ENCODE measurements at places on chromosomes 7 and 10.

DNA sequence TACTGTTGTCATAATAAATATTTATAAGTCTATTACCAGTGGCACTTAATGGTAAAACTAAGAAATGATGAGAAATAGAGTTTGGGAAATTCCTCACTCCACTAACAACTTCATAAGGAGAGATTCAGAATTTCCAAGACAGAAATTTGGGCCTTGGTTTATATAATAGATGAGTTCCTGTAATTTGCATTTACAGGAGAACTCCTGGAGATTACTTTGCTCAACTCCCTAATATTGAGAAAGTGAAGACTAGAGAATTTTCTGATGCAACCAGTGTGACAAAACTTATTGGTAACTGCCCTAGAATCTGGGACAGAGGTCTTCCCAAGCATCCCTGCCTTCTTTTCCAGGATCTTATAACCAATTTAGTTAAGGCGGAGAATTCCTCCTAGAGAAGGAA lies 49.1 kb upstream of the GSAP start:
- DNase-seq: no peak

DNA sequence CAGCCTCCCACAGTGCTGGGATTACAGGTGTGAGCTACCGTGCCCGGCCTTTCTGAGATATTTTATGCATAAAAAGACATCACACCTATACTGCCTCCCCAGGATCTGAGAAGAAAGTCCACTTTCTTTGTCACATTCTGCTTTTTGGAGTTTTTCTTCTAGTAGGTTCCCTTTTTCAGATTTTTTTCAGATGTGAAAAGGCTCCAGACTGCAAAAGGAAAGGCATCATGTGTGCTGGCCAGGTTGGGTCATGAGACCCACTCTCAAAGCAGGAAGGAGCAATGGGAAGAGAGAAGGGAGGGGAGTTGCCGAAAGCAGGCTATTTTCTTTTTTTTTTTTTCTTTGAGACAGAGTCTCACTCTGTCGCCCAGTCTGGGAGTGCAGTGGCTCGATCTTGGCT lies 10.8 kb downstream of the BLVRA start:
- DNase-seq: no peak

GRCh38 chr7:75971961-75972763 lies 22.2 kb downstream of the TMEM120A start:
- no peak for DNase-seq

DNA sequence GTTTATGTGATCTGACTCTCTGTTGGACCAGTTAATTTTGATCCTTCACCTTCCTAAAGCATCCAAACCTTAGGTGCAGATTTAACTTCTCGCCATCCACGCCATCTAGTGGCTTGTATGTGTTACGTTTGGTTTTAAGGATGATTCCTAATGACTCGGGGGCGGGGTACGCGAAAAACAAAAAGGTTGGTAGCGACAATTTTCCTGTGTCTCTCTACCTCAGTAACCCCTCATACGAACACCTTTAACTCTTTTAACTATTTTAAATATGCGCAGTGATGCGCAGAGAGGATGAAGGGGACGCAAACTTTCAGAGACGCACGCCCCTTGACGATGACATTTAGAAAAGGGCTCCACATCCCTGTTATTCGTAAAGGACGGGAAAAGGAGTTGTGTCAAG lies 714 bp upstream of the KCND2 start:
- peak; percentile 62 for DNase-seq

DNA sequence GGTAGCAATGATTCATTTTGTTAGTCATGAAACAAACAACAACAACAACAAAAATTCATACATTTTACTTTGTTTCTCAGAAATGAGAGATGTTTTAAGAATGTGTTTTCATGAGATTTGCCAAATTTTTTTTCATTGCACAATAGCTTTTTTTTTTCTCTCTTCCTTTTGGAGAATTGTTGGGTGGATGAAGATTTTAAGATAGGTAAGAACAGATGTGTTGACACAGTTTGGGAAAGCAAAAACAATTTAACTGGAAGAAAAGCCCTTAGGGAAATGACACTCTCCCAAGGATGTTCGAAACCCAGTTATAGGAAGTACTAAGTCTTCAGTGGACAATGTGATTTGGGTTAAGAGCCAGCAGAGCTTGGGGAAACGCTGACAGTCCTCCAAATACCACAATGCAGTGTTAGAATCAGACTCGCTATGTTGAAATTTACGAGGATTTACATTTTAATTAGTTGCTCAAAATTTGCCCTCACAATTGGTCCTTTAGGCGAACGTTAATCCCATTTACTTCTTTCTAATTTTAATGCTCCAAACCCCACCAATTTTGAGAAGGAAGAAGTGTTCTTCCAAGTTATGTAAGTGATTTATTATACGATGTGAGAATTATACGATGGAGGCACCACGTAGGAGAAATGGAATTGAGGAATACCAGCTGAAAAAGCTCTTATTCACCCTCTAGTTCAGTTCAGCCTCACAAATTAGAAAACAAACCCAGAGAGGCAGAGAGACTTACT lies 61.2 kb downstream of the HHEX start:
- no peak for DNase-seq

DNA sequence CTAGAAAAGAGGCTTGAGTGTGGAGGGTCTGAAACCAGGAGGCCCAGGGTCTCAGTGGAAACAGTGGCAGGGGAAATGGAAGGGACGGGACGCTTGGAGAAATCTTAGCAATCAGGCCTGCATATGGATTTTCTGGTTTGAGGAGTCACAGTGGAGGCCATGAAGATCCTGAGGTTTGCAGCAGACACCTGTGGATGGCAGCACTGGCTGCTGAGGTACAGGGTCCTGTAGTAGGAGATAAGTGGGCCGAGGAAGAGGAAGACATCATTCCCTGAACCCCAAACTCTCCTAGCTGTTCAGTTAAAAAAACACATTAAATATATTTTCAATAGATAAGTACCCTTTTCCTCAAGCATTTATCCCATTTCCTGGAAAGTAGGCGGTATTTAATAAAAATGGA lies 208.8 kb upstream of the IGFBP3 start:
- no peak for DNase-seq

- DNase-seq: no peak
These were observed 48.5 kb upstream of the BTBD16 start for GRCh38 chr10:122222638-122223037.

- DNase-seq: no peak
These were observed 205.2 kb downstream of the KLF6 start for GRCh38 chr10:3579845-3580244.

DNA sequence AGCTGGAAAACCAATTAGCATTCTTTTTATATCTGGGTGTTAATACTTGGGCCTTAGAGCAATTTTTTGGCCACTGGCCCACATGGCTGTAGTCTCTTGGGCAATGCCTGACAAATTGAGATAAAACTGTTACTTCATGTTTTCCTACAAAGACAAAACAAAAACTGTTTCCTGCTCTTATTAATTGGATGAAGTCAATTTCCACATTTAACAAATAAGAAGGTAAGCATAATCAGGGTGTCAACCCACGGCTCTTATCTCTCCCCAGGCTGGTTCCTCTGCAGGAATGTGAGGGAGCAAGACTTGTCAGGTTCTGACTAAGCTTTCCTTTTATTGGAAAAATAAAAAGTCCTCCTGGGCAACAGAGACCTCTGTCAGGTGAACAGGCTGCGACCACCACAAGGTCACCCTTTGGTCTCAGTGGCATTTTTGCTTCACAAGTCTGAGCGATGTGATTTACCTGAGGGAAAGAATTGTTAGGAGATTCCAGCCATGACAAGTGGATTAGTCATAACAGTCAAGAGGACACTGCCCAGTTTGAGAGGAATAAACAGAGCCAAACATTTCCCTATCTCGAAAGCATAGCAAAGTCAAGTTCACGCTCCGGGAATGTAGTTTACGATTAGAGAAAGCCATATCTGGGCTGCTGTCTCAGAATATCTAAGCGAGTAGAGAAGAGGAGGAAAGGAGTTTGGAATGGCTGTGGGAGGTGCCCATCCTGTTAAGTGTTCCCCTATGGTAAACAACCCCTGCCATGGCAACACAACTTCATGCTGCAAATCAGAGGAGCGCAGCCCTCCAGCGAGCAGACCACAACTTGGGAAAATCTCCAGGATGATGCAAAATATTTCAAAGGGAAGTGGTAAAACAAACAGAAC lies 144.4 kb downstream of the TES start:
- DNase-seq: peak; percentile 98

DNA sequence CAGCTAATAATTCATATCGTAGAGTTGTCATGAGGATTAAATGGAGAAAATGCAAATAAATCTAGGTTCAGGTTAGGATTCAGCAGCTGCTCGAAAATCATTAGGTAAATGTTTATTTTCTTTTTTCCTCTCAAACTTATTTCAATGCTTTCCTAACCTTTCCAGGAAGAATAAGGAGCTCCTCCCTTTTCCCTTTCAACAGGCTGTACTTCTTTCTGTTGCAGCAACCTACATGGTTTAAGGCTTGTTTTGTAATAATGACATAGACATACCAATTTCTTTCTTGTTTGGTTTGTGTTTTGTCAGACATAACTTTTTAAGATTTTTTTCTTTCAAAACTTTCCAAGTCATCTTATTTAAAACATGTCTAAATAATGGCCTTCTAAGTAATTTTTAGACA lies 18.2 kb downstream of the GPR141 start:
- DNase-seq: no peak

- peak; percentile 57 for DNase-seq
These were observed 196.9 kb upstream of the RHOBTB1 start for GRCh38 chr10:61140765-61141392.

- no peak for DNase-seq
These were observed 575.2 kb upstream of the POT1 start for GRCh38 chr7:125504848-125505247.

DNA sequence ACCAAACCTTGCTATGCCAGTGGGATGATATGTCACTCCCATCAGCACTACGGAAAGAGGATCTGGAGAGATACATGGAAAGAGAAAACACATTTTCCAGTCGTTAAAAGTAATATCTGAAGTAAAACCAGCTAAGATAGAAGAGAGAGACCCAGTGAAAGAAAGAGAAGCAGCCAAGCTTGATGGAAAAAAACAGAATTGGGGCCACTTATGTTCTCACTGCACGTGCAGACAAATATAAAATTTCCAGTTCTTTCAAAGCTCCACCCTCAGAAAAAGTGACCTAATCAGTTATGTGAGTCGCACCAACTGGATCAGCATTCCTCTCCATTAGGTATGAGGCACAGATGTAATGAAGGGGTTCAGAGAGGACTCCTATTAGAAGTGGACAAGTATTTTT lies 266.1 kb downstream of the MTERF1 start:
- DNase-seq: peak; percentile 30

- no peak for DNase-seq
These were observed 60.3 kb downstream of the RASGEF1A start for GRCh38 chr10:43206391-43207235.

DNA sequence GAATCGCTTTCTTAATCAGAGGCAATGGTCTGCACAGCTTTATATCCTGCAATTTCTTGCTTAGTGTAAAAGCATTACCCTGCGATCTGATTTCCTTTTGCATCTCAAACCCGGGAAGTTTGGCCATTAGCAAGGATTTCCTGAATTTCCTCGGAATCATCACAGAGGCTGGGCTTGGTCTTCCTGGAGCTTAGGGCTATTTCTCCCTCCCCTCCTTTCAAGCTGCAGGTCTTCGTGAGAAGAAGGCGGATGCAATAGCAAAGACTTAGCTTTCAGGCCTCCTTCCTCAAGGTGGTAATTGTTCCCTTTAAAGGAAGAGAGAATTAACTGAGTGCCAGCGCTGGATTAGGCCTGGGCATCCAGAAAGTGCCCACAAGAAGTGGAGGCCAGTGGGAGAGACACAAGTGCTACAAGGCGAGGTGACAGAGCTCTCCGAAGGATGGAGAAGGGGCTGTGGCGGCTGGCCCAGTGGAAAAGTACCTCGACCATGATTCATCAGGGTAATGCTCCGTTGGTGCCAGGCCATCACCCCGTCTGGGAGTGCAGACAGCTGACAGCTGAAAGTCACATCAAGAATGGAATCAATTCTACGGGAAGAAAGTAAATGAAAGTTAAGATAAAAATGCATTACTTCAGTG lies 4.0 kb upstream of the ARMS2 start:
- DNase-seq: no peak

DNA sequence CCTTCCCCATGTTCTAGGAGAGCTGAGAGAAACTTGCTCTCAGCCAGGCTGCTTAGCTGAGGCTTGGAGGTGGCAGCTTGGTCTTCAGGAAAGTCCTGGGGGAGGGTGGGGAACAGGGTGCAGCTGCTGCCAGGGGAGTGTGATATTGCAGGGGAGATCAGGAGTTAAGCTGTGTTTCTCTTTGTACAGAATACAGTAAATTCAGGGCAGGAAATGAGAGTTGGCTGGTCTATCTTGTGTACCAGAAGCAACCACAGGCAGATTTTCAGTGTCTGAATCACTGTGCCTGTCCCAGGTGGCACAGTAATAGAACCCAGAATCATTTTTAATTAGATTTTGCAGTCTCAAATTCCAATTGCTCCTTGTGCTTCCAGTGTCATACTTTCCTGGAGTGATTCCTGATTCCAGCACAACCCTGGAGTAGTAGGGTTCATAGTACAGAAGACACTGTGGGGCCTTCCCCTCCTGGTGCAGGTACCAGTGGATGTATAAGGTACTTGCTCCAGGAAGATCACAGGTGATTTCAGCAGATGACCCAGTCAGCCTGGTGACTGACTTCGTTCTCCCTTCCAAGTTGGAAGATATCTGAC lies 94.0 kb upstream of the TARP start:
- peak; percentile 42 for DNase-seq

GRCh38 chr10:79023240-79024162 lies 45.3 kb upstream of the ZMIZ1 start:
- no peak for DNase-seq
